ENCODE measurements at places on chromosomes 4 and X.

GRCh38 chr4:89715631-89716030 is 121.3 kb downstream of the SNCA start:
- no peak for DNase-seq

DNA sequence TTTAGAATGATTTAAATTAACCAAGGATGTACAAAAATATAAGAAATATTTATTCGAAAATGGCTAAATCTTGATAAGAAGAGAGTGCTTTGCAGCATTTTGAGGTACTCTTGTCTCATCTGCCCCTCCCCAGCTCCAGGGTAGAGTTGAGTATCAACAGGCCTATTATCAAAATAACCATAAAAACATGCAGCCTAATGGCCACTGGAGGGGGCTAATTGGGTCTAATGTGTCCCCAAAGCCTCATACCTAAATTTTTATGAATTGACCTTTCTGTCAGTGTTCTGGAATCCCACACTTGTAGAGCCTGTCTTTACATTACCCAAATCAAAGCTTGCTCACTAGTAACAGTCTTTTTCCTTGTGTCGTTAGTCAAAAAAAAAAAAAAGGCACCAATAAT is 544.9 kb upstream of the CPXCR1 start:
- DNase-seq = no peak

- DNase-seq = no peak
These were observed 146.6 kb downstream of the ADAMTS3 start for GRCh38 chr4:72422416-72422815.

GRCh38 chr4:140237616-140238350 is 83.8 kb upstream of the MAML3 start:
- peak; percentile 88 for DNase-seq

DNA sequence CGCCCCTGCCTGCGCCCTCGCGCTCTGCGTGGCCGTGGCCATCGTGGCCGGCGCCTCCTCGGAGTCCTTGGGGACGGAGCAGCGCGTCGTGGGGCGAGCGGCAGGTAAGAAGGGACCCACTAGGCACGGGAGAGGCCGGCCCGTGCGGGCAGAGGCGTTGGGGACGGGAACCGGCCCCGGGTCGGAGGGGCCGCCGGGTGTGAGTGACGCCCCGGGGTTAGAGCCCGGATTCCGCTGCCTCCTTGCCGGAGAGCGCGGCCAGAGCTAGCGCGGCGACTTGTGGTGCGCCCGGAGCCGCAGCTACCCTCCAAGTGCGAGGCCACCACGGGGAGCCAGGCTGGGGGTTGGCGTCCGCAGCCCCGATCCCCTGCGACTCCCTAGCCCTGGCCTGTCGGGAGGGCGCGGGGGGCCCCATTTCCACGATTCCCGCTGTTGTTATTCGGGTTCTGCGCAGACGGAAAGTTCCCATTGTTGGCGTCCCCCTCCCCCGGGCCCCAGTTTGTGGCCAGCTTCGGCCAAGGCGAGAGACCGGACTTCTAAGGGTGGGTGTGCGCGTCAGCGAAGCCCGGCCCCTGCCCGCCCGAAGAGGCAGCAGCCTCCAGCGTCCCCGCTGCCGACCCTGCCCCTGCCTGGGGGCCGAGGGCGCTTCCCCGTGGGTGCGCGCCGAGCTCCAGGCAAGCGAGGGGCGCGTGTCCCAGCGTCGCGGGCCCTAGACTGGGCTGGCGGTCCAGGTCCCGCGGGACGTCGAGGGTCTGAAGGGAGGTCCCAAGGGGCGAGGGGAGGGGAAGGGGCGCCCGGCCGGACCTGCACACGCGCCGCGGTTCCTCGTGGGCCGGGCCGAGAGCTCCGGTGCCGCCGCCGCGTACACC is 1.1 kb downstream of the FGFR3 start:
- peak; percentile 28 for DNase-seq

GRCh38 chr4:43456383-43456782 is 563.9 kb downstream of the GRXCR1 start:
- DNase-seq = no peak

DNA sequence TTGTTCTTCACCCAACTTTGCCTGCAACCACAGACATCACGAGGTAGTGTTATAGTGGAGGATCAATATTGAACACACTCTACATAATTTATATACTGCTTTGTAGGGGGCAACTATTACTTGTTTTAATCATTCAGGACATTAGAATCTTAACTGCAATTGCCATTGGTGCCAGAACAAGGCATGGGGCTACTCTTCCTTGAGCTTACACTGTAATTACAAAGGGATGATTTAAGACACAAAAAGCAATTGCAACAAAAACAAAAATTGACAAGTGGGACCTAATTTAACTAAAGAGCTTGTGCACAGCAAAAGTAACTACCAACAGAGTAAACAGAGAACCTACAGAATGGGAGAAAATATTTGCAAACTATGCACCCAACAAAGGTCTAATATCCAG is 24.0 kb upstream of the DDX53 start:
- DNase-seq = no peak

- no peak for DNase-seq
These were observed 55.5 kb downstream of the ADRA2C start for GRCh38 chr4:3821580-3822229.

DNA sequence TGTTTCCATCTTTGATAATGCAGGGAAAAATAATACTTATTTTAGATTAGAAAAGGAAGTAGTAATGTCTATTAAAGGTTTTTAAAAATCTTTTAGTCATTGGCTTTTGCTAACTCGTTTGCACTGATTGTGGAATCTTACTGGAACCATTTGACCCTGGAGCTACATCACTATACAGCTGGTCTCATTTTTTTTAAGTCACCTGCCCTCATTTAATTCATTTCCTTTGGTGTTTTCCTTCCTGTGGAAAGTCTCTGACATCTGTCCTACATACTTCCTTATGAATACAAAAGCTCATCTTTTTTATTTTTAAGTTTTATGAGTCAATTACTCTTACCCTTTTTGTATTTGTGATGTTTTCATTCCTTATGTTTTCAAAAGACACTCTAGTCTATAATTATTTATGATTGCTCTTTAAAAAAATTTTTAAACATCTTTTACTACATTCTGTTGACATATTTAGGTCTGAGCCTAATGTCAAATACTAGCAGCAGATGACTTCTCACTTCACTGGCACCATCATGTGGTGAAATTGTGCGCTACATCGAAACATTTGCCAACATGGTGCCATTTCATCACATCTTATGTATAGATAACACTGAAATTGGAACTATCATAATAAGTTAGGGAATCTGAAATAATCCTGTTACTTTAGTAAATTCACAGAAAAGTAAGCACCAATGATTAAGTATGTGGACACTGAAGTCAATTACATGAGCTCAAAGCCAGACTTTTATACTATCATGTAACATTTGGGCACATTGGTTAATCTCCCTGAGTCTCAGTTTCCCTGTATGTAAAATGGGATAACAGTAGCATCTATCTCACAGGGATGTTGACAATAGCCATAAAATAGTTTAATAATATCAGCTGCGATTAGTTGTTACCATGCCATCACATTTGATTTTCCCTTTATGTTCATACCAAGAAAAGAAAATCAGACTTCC is 9.4 kb upstream of the MMAA start:
- peak; percentile 45 for DNase-seq

GRCh38 chr4:178789279-178789678 is 1347.0 kb upstream of the AGA start:
- no peak for DNase-seq

Measured in SJSA1 (cell line).